Immature natural killer cell (primary cell): ENCODE measurements at places on chromosomes 6 and 20.

DNA sequence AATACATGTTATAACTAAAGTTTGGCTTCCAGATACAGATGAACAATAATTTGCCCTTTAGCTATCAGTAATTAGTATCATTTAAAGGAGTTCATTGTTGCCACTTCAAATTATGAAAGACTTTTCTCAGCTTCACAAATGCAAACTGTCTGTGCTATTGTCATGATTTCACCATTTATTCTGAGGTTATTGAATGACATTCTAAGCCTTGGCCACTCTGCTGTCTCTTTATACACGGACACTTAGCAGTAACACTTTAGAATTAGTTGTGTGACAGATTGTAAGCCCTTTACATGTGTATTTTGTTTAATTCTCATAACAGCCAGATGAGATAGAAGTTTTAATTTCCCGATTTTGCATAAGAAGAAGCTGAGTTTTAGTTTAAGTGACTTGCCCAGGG, 176.6 kb downstream of the SLC35F1 start:
- DNase-seq = no peak

DNA sequence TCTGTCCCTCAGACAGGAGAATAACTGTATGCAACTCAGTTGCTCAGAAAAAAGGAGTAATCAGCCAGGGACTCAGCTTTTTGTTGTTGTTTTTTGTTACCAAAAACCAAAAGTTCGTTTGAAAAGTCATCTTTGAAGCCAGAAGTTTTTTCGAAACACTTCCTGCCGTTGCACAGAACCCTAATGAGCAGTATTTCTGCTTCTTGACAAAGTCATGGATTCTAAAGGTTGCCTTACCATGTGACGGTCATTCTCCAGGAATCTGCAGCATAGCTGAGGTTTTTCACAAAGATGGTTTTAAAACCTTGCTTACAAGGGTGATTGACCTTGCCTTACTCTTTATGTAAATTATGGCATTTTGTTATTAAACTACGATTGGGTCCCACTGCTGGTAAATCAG, 1.9 kb downstream of the RAB32 start:
- DNase-seq = no peak

DNA sequence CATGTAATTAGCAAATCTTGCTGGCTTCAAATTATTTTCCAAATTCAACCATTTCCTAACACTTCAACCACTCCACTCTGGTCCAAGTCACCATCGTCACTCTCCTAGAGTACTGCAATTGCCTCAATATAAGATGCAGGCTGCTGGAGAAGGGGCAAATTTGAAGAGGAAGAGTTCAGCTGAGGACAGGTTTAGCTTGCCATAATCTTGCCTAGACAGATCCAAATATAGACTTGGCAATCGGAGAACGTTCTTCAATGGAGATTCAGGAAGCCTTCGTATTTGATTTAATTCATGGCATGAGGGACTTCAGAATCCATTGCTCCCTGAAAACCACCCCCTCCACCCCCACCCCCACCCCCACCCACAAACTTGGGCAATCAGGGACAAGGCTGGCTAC, 15.4 kb upstream of the KHDC1L start:
- no peak for DNase-seq

GRCh38 chr20:6562111-6562510, 205.4 kb upstream of the BMP2 start:
- no peak for DNase-seq
